ENCODE measurements at places on chromosomes 13 and 19.
A peak's percentile ranks its signal among the peaks of the same experiment; 100 is the strongest.

GRCh38 chr13:112622375-112622774 lies 34.4 kb upstream of the TUBGCP3 start:
- DNase-seq = no peak

DNA sequence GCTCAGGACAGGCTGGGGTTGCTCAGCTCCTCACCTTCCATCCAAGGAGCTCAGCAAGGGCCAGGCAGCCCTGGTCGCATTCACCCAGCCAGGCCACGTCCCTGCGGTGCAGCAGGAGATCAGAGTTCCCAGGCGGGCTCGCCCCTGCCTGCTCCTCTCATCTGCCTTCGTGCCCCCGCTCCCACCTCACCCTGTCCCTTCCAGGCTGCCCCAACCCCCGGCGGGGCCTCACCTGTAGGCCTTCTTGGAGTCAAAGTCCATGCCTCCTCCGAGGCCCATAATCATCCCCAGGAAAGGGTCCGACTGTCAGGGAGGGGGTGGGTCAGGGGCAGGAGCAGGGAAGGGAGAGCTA lies 1.3 kb upstream of the RINL start:
- no peak for DNase-seq

DNA sequence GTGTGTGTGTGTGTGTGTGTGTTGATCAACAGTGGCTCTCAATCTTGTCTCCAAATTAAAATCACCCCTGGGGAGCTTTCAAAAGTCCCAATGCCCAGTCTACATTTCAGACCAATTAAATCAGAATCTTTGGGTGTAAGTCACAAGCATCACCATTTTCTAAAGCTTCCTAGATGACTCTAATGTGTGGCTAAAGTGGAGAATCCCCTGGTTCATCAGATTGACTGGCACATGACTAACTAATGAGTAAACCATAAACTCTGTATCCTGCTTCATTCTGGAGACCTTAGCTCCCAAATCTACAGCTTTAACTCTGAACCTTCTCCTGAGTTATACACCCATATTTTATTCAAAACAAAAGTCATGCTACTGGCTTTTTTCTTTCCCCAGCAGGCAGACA lies 131.3 kb downstream of the SUCLA2 start:
- no peak for DNase-seq

DNA sequence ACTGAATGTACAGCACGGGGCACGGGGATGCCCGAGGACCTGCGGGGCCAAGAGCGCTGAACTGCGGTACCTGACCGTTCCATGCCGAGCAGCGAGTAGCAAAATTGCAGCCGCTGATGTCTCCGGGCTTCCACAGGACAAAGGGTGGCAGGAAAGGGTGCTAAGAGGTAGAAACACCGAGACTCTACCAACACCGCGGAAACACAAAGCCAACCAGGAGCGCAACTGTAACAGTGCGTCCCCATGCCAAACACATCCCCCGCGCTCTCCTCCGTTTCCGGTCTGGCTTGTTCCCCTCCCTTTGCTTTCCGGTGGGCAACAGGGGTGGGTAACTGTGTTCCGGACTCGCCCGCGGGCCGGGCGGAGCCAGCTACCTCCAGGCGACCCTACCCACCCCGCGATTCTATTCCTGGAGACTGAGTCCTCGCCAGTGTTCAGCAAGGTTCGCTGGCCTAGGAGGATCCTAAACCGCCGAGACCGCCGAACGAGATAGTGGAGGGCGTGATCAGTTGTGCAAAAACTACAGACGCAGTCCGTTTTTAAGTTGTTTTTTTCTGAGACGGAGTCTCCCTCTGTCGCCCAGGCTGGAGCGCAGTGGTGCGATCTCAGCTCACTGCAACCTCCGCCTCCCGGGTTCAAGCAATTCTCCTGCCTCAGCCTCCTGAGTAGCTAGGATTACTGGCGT lies 34.9 kb upstream of the NEK3 start:
- DNase-seq = peak; percentile 81

- DNase-seq = no peak
Measured at GRCh38 chr19:49687566-49688316, 1.7 kb upstream of the ADM5 start.

- no peak for DNase-seq
Measured at GRCh38 chr13:80399340-80400163, 58.6 kb upstream of the SPRY2 start.

DNA sequence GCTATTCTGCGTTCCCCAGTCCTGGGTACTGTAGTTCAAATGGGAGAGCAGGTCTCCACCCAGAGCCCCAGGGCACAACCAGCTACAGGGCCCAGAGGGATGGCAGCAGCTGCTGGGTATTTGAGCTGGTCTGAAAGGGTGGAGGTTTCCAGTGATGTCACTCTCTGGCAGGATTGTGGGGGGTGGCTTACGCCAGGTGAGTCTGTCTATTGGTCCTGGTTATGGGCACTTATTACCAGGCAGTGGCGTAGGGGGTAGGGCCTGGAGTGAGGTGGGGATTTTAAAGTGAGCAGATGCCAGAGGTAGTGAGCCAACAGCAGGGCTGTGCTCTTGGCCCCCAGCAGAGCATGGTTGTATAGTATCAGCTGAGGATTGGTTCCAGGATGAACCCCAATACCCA lies 6.2 kb downstream of the RPS19 start:
- DNase-seq = no peak

DNA sequence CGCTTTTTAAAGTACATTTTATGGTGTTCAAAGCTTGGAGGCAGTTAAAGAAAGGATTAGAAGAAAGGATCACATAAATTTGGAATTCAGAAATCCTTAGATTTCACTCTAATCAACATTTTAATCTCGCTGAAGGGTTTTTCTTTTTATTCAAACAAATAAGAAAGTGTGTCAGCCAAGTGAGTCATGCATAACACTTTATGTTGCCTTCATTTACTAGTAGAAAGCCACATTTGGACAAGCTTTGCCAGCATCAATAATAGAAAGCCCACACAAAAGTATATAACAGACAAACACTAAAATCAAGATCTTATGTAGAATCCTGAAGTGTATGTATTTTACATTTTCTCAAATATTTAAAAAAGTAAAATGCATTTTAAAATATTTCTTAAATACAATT lies 154.9 kb upstream of the TRPC4 start:
- no peak for DNase-seq

GRCh38 chr19:50272263-50272897 lies 56.8 kb downstream of the KCNC3 start:
- no peak for DNase-seq

GRCh38 chr13:30633861-30634260 lies 16.1 kb downstream of the USPL1 start:
- no peak for DNase-seq

DNA sequence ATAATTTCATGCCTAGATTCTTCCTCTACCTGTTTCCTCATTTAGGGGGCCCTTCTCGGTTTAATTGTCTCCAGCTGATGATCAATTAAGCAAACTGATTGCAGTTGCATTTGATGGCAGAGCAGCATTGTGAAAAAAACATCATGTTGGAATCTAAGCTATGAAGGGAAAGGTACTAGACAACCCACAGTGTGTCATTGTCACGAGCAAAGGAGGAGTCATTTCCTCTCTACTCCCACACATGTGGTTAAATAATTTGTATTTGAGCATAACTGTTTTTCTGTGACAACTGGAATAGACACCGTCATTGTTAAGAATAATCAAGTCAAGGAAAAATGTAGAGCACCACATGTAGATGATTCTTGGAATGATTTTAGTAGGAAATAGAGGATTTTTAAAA lies 240.3 kb downstream of the DCT start:
- DNase-seq = no peak

DNA sequence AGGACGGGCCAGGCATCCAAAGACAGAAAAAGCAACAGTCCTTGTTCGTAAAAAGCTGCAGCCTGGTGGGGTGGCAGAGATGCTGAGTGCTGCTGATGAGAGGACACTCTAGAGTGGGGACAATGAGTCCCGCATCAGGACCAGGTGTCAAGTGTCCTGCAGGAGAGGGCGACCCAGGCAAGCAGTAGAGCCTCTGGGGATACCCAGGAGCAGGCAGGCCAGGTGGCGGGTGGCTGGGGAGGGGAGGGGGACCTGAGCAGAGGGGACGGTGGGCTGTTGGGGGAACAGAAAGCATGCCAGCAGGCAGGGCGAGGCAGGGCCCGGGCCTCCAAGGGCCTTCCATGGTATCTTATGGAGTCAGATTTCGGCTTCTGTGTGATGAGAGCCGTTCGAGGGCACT lies 35.8 kb downstream of the GGACT start:
- peak; percentile 84 for DNase-seq

- no peak for DNase-seq
Measured at GRCh38 chr19:32646556-32646955, 28.4 kb downstream of the ANKRD27 start.

DNA sequence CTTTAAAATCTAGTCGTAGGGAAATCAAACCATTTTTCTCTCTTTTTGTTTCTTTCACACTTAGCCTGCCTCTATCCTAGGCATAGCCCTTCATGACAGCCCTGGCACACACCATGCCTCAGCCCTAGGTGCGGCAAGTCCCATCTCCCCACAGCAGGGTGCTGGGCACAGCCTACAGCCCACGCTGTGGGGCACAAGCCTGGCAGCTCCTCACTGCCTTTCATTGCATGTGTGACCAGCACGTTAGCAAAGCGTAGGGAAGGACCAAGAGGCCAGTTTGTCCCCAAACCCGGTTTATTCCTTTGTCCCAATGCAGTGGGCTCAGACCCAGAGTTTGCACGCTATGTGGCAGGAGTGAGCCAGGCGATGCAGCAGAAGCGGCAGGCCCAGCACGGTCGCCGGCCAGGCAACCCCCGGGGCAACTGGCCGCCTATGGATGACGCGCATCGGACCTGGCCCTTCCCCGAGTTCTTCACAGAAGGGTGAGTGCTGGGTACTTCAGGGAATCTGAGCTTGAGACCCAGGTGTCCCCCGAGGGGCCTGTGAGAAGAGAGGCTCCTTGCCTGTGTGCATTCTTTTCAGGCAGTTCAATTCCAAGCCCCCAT lies 17.3 kb upstream of the GPI start:
- no peak for DNase-seq

DNA sequence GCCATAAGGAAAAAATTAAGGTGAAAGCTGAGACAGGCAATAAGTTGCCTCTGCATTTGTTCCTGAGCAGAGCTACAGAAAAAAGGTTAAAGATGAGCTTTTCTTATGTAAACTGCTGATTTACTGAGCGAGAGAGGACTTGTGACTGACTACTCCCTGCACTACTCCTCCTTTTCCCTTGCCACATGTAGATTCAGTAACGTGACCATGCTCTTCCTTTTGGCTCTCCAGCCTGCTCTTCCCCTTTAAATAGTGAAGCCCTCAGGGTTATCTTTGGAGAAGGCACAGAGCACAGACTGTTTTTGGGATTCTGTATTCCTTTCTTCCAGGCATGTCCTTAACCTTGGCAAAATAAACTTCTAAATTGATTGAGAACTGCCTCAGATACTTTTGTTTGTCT lies 630.2 kb downstream of the UQCRFS1 start:
- DNase-seq = no peak

- no peak for DNase-seq
Measured at GRCh38 chr19:41501854-41502253, 58.9 kb downstream of the ERICH4 start.

- peak; percentile 3 for DNase-seq
Measured at GRCh38 chr13:27170516-27171243, 931 bp downstream of the USP12 start.

- no peak for DNase-seq
Measured at GRCh38 chr19:39296055-39296645, at the start of gene IFNL1. IFNL1 (plus strand) TSS chr19:39296407; CDS start chr19:39296422, 15 bp downstream.

DNA sequence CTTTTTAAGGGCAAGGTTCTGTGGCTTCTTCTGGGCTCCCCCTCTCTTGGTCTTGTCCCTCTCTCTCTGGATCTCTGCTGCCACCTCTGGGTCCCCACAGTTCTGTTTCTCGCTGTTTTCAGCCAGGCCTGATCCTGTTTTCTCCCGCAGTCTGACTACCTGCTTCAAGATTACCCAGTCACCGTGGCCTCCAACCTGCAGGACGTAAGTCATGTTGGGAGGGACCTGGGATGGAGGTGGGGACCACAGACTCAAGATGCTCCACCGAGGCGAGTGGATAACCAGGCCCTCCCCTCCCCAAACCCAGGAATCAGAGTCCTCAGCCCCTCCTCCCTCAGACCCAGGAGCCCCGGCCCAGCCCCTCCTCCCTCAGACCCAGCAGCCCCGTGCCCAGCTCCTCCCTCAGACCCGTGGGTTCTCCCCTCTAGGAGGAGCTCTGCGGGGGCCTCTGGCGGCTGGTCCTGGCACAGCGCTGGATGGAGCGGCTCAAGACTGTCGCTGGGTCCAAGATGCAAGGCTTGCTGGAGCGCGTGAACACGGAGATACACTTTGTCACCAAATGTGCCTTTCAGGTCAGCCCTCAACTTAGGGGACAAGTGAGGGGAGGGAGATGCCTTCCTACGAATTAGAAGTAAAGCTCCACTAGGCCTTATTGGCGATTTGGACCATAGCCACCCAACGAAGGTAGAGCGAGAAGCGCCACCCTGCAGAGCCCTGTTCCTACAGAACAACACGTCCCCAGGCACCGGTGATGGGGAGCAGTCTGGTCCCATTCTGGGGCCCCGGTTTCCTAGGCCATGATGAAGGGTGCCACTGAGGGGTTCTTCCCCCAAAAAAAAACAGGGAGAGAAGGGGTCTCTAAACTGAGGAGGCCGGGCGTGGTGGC lies 2.2 kb downstream of the FLT3LG start:
- no peak for DNase-seq

- DNase-seq = no peak
Measured at GRCh38 chr13:67619995-67620380, 389.9 kb upstream of the PCDH9 start.

- DNase-seq = no peak
Measured at GRCh38 chr13:62483774-62484173, 1068.1 kb upstream of the PCDH20 start.

DNA sequence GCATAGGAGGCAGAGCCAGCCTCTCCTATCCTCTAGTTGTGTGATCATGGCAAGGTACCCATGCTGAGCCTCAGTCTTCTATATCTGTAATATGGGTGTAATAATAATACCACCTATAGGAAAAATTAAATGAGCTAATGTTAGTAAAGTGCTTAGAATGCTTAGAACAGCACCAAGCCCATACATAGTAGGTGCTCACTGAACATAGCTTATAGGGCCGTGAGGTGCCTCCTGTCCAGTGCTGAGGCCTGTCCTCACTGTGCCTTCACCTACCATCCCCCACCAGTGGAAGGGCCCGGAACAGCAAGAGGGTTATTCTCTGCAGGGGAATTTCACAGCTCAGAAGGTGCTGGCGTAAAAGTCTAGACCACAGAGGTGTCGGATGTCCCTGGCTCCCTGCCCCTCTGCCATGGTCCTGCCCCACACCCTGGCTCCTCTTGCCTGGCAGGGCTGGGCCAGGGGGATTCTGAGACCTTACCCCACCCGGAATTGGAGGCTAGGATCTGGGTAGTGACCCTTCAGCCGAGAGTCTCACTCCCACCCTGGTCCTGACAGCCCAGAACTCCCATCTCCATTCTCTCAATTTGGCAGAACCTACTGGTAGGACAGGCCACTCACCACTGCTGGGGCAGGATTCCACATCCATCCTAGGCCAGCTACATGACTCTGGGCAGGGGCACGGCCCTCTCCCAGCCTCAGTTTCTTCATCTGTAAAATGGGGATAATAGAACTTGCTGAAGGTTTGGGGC lies 2.2 kb upstream of the SCN1B start:
- no peak for DNase-seq

Measured in NCI-H2171 (cell line).